Hematopoietic multipotent progenitor cell (in vitro differentiated cells): ENCODE measurements at places on chromosomes 5 and 9.

GRCh38 chr9:114081441-114082016 is 3.4 kb upstream of the AMBP start:
- no peak for DNase-seq

GRCh38 chr9:68861436-68861835 is 152.5 kb downstream of the PRKACG start:
- DNase-seq, result no peak

GRCh38 chr5:7705261-7705660 is 145.7 kb downstream of the CFAP90 start:
- no peak for DNase-seq

DNA sequence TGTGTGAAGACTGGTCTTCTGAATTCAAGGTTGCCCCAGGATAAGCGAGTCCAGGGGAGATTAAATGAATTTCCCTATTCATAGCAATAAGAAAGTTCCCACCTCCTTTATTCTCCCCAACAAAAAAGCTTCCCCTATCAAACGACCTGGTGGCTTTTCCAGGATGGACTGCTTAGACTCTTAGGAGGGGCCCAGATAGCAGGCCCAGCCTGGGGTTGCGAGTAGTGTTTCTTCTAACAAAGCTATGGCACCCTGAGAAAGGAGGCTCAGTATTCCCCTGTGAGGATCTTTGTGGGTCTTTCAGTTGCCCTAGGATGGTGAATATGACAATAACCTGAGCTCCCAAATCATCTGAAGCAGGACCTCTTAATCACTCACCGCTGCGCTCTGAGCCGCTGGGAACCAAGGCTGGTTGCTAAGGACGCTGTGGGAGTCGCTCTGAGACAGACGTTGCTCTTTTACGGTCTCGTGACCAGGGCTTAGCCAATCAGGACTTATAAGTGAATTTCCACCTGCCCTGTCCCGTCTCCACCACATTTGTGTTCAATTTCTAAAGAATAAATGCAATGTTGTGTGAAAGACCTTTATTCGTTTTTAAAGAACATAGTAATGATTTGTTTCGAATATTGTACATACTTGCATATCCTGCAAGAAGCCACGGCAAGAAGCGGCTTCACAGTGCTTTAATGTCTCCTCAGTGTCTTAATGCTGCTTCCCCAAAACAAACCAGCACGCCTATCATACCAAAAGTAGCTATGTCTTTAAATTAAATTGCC is at the start of gene TMEM232:
Gene TMEM232 (minus strand): TSS at position 423 of the 776 bp plus-strand sequence. CDS start 59,319 bp downstream, outside the sequence.
- DNase-seq, result peak; percentile 89

DNA sequence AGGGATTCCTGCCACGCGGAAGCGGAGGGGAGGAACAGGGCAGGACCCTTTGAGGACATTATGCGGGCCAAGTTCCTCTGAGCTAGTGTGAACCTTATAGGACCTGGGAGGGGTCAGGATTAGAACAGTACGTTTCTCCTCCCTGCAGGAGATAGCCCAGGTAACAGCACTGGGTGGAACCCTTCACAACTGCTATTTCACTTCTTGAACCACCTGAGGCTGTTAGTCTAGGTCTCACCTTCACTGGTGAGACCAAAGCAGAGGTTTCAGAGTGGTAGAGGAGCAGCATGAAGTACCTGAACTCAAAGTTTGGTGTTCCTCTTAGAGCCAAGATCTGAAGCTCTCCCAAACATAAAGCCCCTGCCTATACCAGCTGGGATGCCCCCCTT is 832 bp downstream of the EIF4EBP3 start:
- DNase-seq, result no peak
